ENCODE measurements at places on chromosomes 1 and 21.

DNA sequence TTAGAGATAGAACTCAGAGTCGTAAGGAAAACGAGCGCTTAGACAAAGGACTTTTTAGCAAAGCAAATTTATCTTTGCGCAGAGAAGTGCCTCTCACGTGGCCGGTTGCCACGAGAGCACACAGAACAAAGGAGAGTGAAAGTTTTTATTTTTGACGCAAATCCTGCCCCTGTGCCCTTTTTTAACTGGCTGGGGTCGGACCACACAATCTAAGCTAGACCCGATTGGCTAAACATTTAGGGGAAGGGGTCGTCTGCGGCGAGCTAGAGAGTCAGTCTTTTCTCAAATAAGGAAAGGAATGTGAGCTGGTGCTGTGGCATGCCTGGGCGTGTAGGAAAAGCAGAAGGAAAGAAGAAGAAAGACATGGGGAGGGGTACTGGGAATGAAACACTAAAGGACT lies 2.4 kb downstream of the KRTAP10-2 start:
- no peak for DNase-seq

GRCh38 chr21:43740497-43741156 lies 21.7 kb downstream of the PDXK start:
- peak; percentile 90 for DNase-seq

GRCh38 chr1:28508435-28508754 lies 2.6 kb downstream of the RCC1 start:
- DNase-seq, result peak; percentile 32

GRCh38 chr21:45365608-45366241 lies 39.2 kb upstream of the COL18A1 start:
- no peak for DNase-seq

DNA sequence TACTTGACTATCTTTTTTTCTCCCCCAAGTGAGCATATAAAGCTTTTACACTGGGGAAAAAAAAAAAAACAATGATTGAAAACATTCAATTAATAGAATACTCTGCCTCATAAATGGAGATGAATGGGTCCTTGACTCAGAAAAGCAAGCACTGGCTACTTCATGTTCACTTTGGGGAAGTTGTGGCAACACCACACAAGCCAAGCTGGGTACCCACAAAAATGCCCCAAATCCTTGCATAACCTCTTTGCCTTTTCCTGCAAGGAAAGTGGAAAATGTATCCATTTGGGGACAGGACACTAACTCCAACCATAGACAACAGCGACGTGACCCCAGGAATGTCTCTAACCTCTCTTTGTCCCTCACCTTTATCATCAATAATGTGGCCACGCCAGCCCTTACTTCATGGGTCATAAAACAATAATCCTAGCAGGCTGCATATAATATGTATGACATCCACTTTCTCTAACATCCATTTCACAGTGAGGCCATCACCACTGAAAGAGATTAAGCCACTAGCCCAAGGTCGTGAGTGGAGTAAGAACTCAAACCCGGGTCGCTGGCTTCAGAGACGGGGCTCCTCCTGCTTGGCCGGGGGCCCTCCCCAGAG lies 2.3 kb downstream of the ECE1 start:
- no peak for DNase-seq

GRCh38 chr1:112706505-112707220 lies at the start of gene RHOC:
Gene RHOC (minus strand): TSS chr1:112707127. CDS start chr1:112703799, 3,328 bp downstream.
- DNase-seq, result peak; percentile 89

- peak; percentile 22 for DNase-seq
Measured at GRCh38 chr1:1531947-1532346, 8.5 kb downstream of the TMEM240 start.

DNA sequence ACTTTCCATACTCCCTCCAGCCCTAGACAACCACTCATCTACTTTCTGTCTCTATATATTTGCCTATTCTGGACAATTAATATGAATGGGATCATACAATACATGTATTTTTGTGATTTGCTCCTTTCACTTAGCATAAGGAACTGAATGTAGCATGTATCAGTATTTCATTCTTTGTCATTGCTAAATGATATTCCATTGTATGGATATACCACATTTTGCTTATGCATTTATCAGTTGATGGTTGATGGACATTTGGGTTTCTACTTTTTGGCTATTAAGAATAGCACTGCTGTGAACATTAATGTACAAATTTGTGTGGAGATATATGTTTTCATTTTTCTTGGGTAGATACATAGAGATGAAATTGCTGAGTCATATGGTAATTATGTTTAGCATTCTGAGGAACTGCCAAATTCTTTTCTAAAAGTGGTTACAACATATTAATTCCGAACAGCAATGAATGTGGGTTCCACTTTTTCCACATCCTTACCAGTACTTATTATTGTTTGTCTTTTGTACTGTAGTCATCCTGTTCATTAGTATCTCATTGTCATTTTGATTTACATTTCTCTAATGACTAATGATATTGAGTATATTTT lies 121.0 kb downstream of the LRRC40 start:
- no peak for DNase-seq

DNA sequence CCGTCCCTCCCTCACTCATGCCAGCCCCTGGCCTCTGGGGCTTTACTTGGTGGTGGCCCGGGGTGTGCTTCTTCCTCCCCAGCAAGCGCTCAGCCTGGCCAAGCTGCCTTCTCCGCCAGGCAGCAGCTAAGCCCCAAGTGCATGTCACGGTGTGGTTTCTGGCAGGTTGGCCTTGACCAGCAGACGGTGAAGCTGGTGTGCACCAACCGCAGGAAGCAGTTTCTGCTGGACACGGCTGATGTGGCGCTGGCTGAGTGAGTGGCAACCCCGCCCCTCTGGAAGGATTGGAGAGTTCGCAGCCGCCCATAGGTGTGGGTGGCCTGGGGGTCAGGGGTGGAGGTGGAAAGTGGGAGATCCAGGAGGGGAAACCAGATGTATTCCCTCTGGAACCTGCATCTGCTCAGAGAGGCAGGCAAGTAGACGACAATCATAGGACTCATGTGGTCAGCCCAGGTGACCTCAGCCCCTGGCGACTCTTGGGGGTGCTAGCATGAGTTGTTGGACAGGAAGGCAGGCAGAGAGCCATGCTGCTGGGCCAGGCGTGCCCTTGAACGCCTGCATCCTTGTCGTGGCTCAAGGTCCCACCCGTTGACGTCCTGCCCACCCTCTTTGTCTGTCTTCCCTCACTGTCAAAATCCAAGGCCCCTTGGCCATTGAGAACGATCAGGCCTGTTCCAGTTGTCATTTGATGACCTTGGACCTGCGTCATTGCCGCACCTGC lies 7.0 kb upstream of the SLC25A34 start:
- DNase-seq, result no peak

DNA sequence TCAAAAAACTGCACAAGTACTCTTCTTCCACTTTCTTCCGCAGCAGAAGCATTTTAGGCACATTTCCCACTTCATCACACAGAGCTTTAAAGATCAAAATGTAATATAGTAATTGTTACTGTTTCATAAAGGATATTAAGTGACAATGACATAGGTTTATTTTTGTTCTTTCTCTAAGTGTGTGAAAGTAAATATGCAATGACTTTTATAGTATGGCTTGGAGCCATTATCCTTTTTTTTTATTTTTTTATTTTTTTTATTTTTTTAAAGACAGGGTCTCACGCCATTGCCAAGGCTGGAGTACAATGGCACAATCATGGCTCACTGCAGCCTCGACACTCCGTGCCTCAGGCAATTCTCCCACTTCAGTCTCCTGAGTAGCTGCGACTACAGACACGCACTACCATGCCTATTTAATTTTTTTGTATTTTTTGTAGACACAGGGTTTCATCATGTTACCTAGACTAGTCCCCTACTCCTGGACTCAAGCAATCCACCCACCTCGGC lies 7.0 kb downstream of the TRIM33 start:
- no peak for DNase-seq

- DNase-seq, result no peak
Measured at GRCh38 chr1:36687312-36687711, 204.6 kb upstream of the CSF3R start.

GRCh38 chr1:22761821-22762220 lies 51.2 kb downstream of the EPHB2 start:
- no peak for DNase-seq

- no peak for DNase-seq
Measured at GRCh38 chr1:38451541-38451993, 405.0 kb upstream of the POU3F1 start.

- DNase-seq, result no peak
Measured at GRCh38 chr1:155650231-155650757, 38.3 kb downstream of the YY1AP1 start.

DNA sequence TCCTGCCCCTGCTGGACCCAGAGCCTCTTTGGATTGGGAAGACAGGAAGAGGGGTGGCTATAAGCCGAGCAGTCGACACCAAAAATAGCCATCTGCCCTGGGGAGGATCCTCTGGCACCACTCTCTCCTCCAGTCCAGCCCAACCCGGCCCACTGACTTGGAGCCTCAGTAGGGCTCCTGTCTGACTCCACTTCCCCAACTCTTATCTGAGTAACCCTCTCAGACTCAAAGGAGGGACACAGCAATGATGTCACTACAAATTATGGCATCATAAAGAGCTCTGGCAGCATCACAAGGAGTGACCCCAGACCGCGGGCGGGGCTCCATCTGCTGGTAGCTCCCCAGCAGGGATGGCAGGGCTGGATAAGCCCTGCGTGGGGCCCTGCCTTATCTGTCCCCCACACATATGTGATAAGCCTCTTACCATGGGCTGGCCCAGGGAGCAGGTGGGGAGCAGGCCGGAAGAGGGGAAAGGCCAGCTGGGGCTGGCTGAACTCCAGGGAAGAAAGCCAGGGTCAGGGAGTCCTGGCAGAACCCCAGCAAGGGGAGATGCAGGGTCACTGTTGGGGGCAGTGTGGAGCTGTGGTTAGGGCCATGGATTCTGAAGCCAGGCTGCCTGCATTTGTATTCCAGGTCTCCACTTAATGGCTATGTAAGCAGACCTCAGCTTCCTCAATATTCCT lies 4.6 kb upstream of the SLC6A9 start:
- no peak for DNase-seq

GRCh38 chr1:25519624-25520023 lies 23.8 kb upstream of the LDLRAP1 start:
- DNase-seq, result no peak

DNA sequence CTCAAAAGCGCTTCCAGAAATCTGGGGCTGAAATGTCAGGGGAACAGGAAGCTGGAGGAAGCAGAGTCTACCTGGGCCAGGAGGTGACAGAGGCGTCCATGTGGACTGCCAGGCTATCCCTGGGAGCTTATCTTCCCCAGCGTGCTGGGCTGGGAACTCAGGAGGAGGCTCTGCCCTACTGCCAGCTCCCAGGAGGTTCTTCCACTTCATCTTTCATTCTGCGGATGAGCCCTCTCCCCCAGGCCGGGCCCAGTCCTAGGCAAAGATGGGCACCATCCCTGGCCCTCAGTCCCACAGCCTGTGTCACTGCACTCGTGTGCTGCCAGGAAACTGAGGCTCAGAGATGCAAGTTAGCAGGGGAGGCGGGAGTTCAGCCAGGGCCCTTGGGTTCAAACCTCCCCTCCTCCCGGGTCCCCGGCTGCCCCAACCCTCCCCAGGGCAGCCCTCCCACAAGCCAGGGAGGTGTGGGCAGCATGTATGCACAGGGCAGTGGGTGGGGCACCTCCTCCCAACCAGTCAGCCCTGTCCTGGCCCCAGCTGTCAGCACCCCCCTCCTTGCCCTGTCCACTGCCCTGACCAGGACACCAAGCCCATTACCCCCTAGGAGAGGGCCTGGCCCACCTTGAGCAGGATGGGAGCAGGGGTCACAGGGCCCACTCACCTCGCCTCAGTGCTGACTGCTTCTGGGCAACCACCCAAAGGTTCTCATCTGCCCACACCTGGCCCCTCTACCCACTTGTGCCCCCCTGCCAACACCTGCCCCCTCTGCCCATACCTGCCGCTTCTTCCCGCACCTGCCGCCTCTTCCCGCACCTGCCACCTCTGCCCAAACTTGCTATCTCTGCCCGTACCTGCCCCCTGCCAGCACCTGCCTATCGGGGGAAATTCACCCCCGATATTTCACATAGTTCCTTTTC lies 226.0 kb downstream of the NPHP4 start:
- no peak for DNase-seq

GRCh38 chr21:45359451-45360217 lies 45.3 kb upstream of the COL18A1 start:
- no peak for DNase-seq

DNA sequence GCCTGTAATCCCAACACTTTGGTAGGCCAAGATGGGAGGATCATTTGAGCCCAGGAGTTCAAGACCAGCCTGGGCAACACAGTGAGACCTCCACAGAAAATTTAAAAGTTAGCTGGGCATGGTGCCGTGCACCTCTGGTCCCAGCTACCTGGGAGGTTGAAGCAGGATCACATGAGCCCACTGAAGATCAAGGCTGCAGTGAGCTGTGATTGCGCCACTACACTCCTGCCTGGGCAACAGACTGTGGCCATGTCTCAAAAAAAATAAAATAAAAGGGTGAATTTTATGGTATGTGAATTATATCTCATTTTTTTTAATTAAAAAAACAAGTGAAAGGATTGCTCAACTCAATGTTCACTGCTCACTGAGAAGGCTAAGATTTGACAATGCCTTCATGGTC lies 8.7 kb downstream of the ARID4B start:
- no peak for DNase-seq

DNA sequence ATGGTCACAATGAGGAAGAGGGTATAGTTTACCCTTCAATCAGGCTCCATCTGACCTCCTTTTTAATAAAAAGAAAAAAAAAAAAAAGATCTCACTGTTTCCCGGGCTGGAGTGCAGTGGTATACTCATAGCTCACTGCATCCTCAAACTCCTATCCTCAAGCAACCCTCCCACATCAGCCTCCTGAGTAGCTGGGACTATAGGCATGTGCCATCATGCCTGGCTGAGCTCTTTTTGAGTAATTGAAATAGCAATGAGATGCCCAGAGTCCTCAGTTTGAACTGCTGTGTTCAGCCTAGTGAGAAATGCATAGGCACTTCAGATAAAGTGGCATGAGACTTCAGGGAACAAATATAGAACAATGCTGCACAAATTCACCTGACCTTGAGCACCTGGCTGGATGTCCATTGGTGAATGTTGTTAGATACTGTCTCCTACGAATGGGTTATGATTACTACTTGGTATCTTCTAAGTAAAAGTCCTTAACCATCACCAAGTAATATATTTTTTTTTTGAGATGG lies 67.6 kb downstream of the NR5A2 start:
- no peak for DNase-seq

DNA sequence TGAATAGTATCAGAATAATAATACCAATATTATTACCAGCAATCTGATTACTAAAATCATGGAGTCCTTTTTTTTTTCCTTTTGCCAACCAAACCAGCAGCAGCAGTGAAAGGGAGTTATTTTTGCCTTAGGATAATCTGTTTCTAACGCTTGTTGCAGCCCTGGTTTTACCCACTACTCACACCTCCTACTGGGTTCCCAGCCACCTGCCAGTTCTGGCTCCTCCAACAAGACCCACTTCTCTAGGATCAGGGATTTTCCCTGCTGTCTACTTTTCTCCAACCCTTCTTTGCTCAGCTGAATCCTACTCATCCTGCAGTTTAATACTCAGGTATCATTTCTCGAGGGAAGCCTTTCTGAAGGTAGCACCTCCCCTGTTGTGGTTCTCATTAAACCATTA lies 96.8 kb upstream of the BCAR3 start:
- DNase-seq, result no peak

- DNase-seq, result no peak
Measured at GRCh38 chr21:46122758-46123683, 25.1 kb downstream of the COL6A2 start.

GRCh38 chr1:246784621-246785493 lies 60.6 kb downstream of the SCCPDH start:
- peak; percentile 71 for DNase-seq

Data from DMS53 (cell line).